ENCODE measurements at places on chromosomes 7 and 10. TPM values are rescaled to one million over a fixed set of nuclear protein-coding genes. Genes with fewer than 3 reads are reported as not detected.

The CYP2C18 gene
- 110 TPM for total RNA-seq

The H2BK1 gene
- total RNA-seq, result not detected

- no peak for DNase-seq
Measured at GRCh38 chr7:139771001-139771956, 6.5 kb downstream of the HIPK2 start.

GRCh38 chr7:80057488-80057887 lies 77.1 kb upstream of the GNAI1 start:
- DNase-seq, result no peak

DNA sequence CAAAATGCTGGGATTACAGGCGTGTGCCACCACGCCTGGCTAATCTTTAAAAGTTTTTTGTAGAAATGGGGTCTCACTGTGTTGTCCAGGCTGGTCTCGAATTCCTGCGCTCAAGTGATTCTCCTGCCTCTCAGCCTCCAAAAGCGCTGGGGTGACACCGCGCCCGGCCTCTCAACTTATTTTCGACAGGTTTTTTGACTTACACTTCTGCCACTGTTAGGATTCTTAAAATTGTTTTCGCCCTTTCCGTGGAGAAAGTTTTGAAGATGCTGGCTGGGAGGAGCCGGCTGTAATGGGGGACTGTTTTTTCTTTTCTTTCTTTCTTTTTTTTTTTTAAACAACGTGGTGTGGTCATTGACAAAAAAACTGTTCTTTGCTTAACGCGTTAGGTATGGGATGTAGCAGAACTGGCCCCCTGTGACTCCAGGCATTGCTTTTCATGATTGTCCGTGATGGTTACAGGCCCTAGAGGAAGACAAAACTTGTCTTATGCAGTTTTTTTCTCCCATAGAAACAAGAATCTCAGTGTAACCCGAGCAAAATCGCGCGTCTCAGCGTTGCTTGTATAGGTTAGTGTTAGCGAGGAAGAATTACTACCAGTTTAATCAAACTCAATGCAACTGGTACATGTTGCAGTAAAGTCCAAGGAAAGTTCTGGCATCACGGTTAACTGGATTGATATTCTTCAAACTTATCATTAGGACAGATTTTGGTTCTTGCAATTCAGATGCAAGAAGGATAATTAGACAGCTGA lies 72.2 kb downstream of the DAGLB start:
- DNase-seq, result no peak

DNA sequence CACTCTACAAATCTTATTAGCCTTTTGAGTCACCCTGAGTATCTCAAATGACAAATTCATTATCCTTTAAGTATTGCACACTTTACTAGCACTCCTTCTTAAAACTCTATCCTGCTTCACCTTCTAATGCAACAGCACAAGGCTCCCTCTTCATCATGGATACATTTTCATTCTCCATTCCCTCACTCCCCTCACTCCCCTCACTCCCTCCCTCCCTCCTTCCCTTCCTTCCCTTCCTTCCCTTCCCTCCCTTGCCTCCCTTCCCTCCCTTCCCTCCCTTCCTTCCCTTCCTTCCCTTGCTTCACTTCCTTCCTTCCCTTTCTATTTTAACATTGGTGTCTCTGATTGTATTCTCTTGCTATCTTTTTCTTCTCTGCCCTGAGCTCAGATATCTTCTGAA lies 130.5 kb downstream of the PCLO start:
- DNase-seq, result no peak

DNA sequence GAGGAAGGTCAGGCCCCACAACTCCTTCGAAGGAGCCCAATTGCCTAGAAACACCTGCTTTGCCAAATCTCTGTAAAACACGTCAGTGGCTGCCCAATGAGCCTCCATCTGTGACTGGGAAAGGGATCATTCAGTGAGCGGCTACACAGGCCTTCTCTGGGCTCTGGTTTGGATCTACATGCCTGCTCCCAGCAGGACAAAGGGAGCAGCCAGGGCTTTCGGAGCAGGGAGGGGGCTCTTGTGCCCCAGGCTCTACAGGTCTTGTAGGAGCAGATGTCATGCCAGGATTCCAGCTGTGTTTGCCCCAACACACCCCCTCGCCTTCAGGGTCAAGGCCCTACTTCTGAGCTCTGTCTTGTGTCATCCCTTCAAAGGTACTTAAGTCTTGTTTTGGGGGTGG lies 73.5 kb downstream of the CLEC2L start:
- DNase-seq, result no peak

GRCh38 chr10:21034241-21034640 lies 137.1 kb upstream of the NEBL start:
- no peak for DNase-seq
